ENCODE measurements at places on chromosomes 1 and 21.

DNA sequence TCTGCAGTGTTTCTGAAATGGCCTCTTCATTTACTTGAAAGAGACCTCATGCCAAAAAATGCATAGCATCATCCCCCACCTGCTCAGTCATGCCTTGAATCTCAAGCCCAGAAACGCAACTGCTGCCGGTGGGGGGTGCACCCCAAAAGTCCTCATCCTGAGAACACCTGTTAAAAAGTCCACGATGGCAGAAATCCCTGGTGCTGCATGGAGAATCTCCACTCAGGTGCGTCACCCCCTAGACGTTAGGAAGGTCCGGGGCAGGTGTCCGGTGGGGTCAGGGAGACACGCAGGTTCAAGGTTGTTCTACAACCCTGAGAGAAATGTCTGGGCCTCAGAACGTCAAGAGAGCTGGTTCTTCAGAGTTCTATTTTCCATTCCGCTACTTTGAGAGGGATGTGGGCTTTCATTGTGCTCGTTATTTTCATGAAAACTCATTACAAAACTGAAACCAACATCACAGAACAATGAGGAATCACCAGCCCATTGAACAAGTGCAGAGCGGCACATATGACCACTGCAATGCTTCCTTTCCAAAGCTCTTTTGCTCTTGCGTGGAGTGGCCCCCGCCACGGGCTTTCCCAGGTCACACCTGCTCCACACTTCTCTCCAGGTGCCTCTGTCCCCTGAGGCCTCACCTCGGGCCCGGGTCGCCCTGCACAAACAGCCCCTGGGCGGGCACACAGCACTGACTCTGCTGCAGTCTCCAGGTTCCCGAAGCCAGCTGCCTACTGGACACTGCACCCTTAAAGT lies 201.9 kb downstream of the TOMM20 start:
- no peak for DNase-seq

DNA sequence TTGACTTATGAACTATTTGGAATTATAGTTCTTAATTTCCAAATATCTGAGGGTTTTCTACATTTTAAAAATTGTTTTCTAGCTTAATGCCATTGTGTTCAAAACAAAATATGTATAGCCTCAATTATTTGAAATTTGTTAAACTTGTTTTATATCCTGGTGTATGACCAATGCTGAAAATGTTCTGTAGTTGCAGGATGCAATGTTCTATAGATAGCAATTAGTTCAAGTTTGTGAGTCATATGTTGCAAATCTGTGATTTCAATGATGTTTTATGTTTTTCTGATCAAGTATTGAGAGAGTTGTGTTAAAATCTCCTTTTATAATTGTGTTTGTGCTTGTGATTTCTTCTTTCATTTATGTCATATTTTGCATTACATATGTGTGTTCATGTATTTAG lies 517.5 kb downstream of the ADGRL2 start:
- DNase-seq = no peak

DNA sequence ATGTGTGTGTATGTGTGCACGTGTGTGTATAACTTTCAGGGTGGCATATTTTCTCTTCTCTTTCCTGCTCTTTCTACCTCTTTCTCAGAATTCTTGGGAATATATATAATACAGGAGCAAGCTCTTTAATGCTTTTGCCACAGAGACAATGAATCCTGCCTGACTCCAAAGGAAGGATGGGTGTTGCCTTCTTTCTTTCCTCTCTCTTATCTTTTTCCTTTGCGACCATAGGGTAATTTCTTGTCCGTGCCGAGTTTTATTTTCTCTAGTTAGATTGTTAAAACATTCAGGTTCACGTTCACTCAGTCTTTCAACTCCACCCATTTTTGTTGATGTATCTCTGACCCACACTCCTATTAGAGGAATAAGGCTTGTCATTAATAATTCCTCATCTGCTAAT lies 129.0 kb upstream of the C1orf21 start:
- DNase-seq = no peak

DNA sequence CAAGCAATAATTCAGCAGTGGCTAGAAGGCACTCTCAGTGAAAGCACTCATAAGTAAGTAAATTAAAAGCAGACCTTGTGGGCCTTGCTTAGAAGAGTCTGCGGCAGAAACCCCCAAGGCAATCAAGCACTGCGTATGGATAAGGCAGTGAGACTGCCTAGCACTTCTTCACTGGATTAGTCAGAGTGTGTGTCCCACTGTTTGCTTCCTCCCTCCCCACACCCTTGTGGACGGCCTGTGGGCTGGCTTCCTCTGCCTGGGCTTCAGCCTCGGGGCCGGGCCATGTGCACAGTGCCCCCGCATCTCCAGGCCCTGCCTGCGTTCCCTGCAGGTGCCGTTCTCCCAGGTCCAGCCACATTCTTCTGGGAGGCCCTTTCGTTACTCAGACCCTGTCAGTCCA lies 23.8 kb downstream of the AGT start:
- no peak for DNase-seq

- no peak for DNase-seq
Measured at GRCh38 chr1:236800002-236800620, 5.0 kb downstream of the MTR start.

- no peak for DNase-seq
Measured at GRCh38 chr21:45256912-45257672, 30.6 kb downstream of the POFUT2 start.

DNA sequence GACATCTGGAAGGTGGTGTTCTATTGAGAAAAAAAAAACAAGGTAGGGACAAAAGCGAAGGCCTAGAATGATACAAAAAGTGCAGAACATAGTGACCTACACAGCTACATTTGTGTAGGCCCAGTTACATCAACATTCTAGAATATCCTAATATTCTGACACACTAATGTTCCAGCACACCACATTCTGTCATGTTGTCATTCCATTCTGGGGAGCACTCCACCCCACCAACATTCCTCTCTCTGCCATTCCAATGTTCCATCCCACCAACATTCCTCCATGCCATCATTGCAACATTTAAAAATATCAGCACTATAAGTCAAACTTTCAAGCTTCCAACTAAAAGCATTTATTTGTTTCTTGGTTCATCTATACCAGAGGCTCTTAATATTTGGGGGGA lies 28.5 kb downstream of the COA7 start:
- DNase-seq = no peak

DNA sequence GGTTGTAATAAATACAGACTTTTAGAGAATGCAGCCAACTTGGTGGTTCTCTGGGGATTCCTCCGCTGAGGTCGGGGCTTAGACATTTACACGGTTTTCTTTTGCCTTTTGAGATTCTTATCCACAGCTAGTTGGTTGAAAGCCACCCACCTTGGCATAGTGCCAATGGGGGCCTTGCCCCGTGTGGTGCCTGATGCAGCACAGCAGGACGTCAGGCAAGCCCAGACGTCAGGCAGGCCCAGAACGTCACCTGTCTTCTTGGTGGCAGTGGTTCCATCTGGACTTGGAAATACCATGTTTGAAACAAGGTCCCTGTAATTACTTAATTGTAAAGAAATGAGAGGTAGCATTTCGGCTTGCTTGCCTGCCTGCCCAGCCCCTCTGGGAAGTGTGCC lies 78.5 kb downstream of the GALNT2 start:
- DNase-seq = no peak

DNA sequence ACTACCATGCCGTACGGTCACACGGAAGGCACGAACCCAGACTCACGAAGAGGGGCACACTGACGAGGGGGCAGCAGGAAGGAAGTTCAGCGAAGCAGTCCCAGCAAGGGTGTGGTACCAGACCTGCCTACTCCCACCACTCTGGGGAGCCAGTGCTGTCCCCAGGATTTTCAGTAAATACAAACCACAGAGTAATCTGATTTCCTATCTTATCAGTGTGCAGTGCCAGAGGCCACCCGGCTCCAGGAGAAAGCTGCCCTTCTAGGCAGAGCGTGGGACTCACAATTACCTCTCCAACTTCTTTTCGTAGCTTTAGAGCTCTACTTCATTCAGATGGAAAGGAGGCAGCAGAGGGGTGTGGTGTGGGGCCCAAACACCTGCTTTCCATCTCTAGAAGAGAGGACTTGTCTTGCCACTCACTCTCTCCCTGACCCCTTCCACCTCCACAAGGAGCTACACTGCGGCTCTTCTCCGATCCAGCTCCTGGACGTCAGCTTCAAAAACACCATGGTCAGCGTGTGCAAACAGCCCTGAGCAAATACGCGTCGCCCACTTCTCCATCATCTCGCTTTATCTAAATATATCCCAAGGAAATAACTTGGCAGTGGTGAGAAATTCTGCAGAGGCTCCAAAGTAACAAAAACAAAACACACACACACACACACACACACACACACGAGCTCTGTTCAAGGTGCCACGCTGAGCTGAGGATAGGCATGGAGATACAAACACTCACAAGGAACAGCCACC lies 98.5 kb downstream of the MRPL37 start:
- DNase-seq = no peak

DNA sequence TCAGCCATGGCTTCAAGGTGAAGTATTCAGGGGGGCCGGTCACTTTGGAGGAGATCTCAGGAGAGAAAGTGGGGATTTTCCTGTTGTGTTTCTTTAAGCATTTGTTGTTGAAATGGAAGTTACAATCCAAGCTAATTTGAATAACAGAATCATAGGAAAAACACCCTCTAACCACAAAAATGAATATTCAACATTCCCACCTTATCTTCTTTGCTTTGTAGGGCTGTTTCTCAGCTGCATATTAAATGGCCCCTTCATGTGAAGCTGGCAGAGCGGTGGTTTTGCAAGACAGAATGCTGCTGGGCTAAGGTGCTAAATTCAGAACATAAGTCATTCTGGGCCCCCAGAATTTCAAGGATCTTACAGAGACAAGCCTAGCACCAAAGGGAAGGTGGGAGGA lies 279.0 kb downstream of the RRAGC start:
- DNase-seq = no peak

GRCh38 chr1:31811605-31812004 lies 4.2 kb downstream of the SPOCD1 start:
- DNase-seq = peak; percentile 29

DNA sequence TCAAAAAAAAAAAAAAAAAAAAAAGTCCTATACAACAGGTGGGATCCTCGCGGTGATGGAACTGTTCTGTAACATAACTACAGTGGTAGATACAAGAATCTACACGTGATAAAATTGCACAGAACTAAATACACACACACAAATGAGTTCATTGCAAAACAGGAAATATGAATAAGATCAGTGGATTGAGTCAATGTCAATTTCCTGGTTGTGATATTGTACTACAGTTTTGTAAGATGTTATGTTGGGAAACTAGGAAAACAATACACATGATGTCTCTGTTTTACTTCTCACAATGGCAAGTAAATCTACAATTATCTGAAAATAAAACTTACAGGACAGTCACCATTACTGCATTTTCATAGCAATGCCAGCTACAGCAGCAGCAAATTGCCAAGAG lies 59.8 kb downstream of the ITGB3BP start:
- no peak for DNase-seq

GRCh38 chr21:21387916-21388315 lies 389.7 kb downstream of the NCAM2 start:
- no peak for DNase-seq

DNA sequence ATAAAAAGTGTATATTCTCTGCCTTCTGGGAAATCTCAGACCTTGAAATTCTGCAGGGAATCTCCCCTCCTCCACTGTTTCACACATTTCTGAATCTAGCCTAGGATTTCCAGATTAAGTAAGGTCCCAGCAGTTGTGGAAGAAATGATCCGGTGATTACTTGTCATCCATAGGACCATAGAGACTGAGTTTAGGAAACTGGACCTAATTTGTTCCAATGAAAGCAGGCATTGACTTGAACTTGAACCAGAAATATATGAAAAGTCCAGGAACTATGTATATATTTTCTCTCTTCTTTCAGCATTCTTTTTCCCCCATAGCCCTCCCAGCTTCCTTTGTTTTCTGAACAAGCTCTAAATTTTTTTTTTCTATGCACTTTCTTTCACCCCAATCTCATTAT lies 149.5 kb upstream of the SPAG17 start:
- DNase-seq = no peak

GRCh38 chr1:46188295-46189030 lies 9.8 kb downstream of the POMGNT1 start:
- no peak for DNase-seq

GRCh38 chr1:24391882-24392603 lies 21.5 kb downstream of the STPG1 start:
- no peak for DNase-seq

GRCh38 chr1:101284622-101285218 lies 47.9 kb downstream of the S1PR1 start:
- DNase-seq = no peak

DNA sequence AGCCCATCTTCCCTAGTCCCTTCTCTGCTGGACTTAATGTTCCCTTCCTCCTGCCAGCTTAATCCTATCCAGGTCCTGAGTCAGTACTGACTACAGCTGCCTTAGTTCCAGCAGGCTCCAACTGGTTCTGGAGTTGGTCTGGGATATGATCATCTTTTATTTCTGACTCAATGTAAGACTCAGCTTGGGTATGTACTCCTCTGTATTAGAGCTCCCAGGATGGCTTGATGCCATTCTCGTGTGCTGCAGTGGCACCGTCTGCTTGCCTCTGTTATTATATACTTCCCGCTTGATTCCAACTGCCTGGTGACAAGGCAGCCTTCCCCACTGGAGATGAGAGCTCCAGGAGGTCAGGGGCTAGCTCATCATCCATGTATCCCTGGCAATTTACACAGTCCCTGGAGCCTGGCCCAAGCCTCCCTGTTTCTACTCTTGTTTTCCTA lies 164.4 kb upstream of the DPT start:
- DNase-seq = no peak

GRCh38 chr1:217322834-217323233 lies 308.1 kb downstream of the GPATCH2 start:
- no peak for DNase-seq

GRCh38 chr1:156291226-156292061 lies 4.0 kb downstream of the GLMP start:
- DNase-seq = peak; percentile 50

DNA sequence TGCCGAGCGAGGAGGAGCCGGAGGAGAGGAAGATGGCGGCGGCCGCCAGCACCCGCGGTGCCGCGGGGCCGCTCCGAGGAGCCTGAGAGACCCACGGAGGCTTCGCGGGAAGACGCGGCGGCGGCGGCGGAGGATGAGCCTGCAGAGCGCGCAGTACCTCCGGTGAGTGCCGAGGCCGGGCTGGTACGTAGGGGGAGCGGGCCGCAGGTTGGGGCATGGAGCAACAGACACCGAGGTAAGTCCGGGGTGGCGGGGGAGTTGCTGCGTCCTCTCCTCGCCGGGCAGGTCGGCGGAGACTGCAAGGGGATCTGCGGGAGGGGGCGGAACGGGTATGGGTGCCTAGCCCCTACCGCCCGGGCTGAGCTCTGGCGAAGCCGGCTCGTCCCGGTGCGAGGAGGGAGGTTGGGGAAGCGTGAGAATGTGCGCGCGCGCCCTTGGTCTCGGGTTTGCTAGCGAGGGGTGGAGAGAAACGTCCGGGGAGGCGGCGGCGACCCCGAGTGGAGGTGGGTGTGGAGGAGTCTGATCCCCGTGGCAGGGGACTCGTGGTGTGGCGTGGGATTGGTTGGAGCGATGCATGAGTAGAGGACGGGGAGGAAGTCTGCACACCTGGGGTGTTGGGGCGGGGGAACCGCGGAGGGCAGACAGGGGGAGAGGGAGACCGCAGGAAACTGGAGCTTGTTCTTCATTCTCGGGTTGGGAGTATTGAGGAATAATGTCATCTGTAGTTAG lies at the start of gene SMG7:
Gene SMG7 (plus strand): TSS at position 12 of the 729 bp plus-strand sequence. CDS start 122 bp downstream, at position 134.
- no peak for DNase-seq
